Stimulated activated CD8-positive, alpha-beta memory T cell treated with anti-CD3 and anti-CD28 coated beads, Interleukin-4, amount 100 ng/mL, for 1 hour (primary cell): ENCODE measurements at places on chromosomes 3 and 15.

- DNase-seq: no peak
Measured at GRCh38 chr15:78209646-78210348, 24.6 kb downstream of the ACSBG1 start.

- DNase-seq: no peak
Measured at GRCh38 chr3:81968658-81969057, 207.2 kb upstream of the GBE1 start.

GRCh38 chr15:70589221-70589620 is 174.1 kb downstream of the UACA start:
- no peak for DNase-seq

- DNase-seq: peak; percentile 35
Measured at GRCh38 chr3:39177708-39178332, 14.6 kb downstream of the XIRP1 start.

- DNase-seq: no peak
Measured at GRCh38 chr15:74374648-74375302, 7.3 kb upstream of the CYP11A1 start.

- no peak for DNase-seq
Measured at GRCh38 chr3:142863930-142864920, 24.7 kb downstream of the PCOLCE2 start.

- no peak for DNase-seq
Measured at GRCh38 chr3:61853912-61854311, 292.5 kb downstream of the PTPRG start.

GRCh38 chr3:82133070-82133606 is 371.7 kb upstream of the GBE1 start:
- peak; percentile 16 for DNase-seq

DNA sequence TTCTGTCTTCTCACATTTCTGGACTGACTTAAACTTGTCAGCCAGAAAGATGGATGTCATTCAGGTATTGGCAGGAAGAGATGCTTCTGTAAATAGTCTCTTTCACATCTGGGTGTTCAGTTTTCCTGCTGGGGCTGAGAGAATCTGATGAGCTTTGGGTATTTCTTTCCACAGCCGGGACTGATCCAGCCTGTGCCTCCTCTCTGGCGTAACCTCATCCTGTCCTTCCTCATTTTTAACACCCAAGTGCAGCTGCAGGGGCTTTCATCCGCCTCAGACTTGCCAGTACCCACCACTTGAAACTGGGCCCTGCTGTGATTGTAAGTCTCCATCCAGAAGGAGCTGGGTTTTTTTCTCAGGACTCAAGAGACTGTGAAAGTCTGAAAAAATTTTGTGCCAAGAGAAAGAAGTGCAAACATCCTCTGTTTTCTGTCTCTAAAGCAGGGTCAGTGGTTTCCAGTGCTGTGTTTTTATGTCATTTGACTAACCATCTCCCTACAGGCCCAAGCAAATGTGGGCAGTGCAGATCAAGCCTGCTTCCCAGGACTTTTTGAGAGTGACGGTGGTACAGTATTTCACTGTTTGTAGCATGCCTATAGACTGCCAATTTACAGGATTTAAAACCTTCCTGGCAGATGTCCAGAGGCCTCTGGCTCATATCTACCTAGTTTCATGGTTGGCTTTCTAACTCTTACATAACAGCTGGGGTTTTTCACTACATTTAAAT is 342.7 kb downstream of the PTPRG start:
- DNase-seq: no peak

GRCh38 chr15:83065431-83065830 is 1.6 kb downstream of the BTBD1 start:
- no peak for DNase-seq

GRCh38 chr3:182234881-182235280 is 523.2 kb downstream of the SOX2 start:
- DNase-seq: no peak

GRCh38 chr3:99344216-99344615 is 294.2 kb upstream of the COL8A1 start:
- no peak for DNase-seq

DNA sequence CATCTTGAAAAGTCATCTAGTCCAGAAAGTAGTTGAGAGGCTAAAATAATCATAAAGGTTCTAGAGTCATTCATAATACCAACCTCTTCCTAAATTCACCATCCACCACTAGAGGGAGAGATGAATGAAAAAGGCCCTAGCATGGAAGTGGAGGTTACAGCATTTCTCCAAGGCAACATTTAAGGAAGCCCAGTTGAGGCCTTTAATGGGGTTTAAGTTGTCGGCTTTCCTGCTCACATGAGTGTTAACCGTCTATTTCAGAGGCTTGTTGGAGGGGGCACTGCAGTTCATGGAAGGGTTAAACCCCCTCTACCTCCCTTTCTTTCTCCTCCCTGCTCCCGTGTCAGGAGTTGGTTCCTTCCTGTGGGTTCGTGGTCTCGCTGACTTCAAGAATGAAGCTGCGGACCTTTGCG is 3.8 kb upstream of the SLCO3A1 start:
- DNase-seq: no peak

GRCh38 chr3:16462679-16463078 is 50.8 kb downstream of the RFTN1 start:
- no peak for DNase-seq

DNA sequence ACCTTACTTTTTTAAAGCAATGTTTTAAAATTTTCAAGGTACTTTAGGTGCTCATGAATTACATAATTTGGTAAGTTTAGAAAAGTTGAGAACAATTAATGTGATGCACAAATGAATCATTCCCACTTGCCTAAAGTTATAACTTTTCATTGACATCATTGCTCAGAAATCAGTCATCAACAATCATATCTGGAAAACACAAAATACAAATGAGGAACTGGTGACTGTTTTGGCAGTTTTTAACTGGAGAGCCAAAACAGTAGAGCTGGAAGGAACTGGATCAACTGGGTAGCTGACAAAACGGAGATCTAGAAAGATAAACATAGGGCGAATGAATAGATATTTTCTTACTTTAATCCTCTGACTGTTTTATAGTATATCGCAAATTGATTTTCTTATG is 767.1 kb downstream of the IGSF11 start:
- no peak for DNase-seq
